ENCODE measurements at places on chromosomes 7 and 10. TPM values are rescaled to one million over a fixed set of nuclear protein-coding genes. Genes with fewer than 3 reads are reported as not detected.

SPDYE8 gene
- total RNA-seq, result not detected

HUS1 gene
- total RNA-seq, result 57.0 TPM

STK31 gene
- 0.38 TPM for total RNA-seq

UFSP1 gene
- total RNA-seq, result 3.0 TPM

PPP1R3C gene
- 0.15 TPM for total RNA-seq

HYAL4 gene
- not detected for total RNA-seq

DIP2C gene
- total RNA-seq, result 0.08 TPM

BHLHA15 gene
- 0.36 TPM for total RNA-seq

COBL gene
- total RNA-seq, result not detected
